ENCODE measurements at places on chromosomes 1 and 21.

GRCh38 chr1:199753513-199753912 lies 274.0 kb upstream of the NR5A2 start:
- no peak for DNase-seq

DNA sequence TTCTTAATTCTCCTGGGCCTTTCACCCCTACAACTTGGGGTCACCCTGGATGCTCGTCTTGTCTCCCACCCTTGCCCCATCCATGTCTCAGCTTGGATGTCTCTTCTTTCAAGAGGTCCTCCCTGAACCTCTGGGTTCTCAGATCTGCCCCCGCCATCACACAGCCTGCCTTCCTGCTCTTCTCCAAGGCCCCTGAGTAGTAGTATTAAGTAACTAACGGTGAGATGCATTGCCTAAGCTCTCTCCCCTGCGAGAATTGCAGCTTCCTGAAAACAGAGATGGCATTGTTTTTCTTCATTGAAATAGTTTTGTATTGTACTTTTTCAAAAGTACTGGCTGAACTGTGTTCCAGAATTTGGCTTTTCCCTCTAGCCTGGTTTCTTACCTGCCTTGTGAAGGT lies 16.0 kb downstream of the MIIP start:
- DNase-seq, result no peak

GRCh38 chr1:226029568-226030225 lies 30.6 kb upstream of the SDE2 start:
- no peak for DNase-seq

GRCh38 chr1:202238914-202239313 lies 45.3 kb downstream of the LGR6 start:
- DNase-seq, result no peak

GRCh38 chr1:213250041-213250440 lies 199.0 kb downstream of the RPS6KC1 start:
- no peak for DNase-seq

- no peak for DNase-seq
Observed at GRCh38 chr1:228457017-228457395, 30.2 kb upstream of the RNF187 start.

DNA sequence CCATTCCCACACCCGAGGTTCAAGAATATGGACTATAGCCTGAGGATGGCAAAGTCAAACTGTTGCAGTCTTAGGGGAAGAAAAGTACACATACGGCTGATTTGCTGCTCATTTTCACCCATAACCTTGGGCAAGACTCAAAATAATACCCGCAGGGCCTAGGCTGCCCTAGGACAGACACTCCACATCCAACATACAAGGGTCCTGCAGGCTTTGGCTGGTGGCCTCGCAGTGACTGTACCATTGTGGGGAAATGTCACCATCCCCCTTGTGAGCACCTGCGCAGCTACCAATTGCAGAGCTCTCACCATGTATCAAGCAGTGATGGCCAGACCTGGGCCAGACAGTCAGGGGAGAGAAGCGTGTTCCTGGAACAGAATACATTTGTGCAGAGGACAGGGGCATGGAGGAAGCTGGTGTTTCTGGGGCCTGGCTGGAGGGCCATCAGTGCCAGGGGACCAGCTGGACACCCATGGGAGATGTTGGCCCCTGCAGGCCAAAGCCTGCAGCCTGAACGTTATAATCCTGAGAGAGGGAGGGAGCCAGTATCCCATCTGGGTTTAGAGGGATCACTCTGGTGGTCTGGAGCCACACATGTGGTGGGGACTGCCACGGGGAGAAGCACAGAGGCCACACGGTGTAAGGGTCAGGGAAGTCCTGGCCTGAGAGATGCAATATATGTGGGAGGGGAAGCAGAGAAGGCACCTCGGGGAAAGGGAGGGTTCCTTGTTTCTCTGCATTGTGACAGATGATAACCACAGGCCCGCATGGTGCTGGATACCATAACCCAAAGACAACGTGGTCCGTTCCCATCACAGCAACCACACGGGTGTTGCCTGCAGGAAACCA lies 101.2 kb downstream of the GLIS1 start:
- no peak for DNase-seq

GRCh38 chr1:81706650-81707435 lies 93.9 kb upstream of the ADGRL2 start:
- DNase-seq, result no peak

GRCh38 chr1:234881893-234882771 lies 246.5 kb downstream of the TOMM20 start:
- DNase-seq, result no peak

DNA sequence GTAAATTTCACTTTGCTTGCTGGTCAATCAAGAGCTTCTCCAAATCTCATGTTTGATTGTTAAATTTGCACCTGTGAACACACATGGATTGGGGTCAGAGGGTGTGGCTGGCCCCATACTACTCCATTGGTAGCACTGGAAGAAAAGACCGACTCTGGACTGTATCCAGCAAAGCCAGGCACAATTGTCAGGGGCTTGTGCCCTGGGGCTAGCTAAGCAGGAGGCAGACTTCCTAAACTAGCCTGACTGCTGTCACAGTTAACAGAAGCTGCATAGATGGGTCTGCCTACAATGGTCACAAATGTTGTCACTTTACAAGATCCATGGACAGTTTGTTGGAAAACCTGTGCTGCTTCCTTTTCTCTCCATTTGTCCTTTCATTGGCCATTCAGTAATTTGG lies 421.0 kb downstream of the DSCAM start:
- DNase-seq, result no peak

- DNase-seq, result no peak
Observed at GRCh38 chr1:230012741-230013140, 54.3 kb upstream of the GALNT2 start.

- DNase-seq, result no peak
Observed at GRCh38 chr1:226542623-226543103, 5.9 kb upstream of the STUM start.

DNA sequence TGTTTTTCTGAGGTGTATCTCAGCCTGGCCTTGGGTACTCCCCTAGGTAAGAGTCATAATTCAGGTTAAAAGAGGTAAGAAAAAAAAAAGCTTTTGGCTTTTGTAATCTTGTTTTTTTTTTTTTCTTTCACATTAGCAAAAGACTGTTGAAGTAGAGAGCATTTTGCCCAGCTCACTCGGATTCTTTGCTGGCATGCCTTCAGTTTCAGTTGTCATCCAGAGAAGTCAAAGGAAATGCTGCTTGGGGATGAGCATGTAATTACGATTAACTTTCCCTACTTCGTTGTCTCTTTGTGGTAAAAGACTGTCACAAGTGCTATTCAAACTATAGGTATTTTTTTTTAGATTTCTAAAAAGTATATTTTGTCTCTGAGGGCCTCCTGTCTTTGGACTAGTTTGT lies 6.3 kb downstream of the BACH1 start:
- no peak for DNase-seq
